ENCODE measurements at places on chromosomes 16 and 17.

DNA sequence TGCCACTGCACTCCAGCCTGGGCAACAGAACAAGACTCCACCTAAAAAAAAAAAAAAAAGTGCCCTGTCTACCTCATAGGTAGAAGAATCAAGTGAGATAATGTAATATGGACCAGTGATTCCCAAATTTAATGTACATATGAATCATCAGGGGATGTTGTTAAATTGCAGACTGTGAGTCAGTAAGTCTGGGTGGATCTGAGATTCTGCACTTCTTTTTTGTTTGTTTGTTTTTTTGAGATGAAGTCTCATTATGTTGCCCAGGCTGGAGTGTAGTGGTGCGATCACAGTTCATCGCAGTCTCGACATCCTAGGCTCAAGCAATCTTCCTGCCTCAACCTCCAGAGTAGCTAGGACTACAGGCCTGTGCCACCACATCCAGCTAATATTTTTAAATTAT lies 31.6 kb downstream of the HOXB1 start:
- no peak for DNase-seq

GRCh38 chr17:46865100-46865499 lies 13.7 kb downstream of the WNT9B start:
- no peak for DNase-seq

DNA sequence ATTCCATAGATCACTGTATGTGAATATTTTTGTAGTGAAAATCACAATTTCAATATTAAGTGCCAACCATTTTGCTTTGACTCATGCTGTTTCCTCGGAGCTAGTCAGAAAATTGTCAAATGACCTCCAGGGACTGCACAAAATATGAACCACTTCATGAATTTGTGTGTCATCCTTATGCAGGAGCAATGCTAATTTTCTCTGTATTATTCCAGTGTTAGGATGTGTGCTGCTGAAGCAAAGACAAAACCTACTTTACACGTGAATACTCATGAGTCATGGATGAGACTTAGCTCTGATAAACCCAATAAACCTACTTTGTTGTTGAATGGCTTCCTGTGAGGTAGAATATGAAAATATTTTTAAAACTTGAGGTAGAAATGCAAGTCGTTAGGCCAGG lies 65.2 kb downstream of the SHCBP1 start:
- DNase-seq: no peak

DNA sequence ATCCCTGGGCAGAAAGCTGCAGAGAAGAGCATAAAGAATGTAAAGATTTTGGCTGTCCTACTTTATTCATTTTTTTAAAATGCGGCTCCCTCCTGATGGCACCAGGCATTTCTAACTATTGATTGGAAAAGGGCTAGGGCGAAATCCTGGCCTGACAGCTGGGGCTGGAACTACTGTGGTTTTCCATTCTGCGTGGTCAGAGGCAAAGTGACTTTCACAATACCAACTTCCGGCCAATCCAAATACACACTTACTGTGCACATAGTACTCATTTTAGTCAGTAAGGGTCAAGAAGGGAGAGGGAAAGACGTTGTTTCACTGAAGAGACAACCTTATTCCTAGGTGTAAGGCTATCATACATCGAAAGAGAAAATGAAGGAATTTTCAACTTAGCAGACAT lies 113.8 kb upstream of the PMFBP1 start:
- no peak for DNase-seq

- DNase-seq: no peak
These were observed 14.1 kb upstream of the ITGB4 start for GRCh38 chr17:75707079-75707571.

- no peak for DNase-seq
These were observed 39.0 kb downstream of the LYRM1 start for GRCh38 chr16:20939611-20940010.

DNA sequence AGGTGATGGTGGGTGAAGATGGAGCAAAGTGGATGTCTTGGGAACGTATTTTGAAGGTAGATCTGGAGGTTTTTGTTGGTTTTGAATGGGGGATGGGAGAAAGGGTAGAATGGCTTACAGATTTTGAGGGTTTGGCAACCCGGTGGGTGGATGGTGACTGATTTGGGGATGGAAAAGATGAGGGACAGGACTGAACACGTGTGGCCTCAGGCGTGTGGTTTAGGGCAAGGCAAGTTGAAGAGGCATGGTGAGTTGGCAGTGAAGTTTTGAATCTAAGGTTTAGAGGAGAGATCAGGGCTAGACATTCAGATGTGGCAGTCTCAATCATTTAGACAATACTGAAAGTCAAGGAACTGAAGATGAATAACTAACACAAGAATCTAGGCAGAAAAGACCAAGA lies 5.0 kb upstream of the DCTPP1 start:
- no peak for DNase-seq

GRCh38 chr16:3266873-3267537 lies 10.6 kb upstream of the MEFV start:
- no peak for DNase-seq

GRCh38 chr16:50458667-50459495 lies 89.3 kb upstream of the NKD1 start:
- no peak for DNase-seq

DNA sequence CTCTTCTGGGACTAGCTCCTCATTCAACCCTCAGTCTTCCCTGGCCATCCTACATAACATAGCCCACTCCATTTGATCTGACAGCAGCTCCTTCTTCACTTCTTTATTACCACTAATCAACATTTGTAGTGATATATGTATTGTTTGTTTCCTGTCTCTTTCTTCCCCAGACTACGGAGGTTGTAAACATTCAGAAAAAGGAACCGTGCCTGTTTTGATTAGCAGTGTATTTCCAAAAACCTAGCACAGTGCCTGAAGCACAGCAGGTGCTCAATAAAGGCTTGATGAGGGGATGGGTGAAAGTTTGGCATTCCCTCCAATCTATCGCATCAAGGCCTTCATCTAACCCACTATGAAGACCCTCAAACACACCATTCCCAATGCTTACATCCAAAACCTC lies 150.8 kb downstream of the XYLT1 start:
- DNase-seq: no peak

- DNase-seq: no peak
These were observed 10.0 kb upstream of the PHLPP2 start for GRCh38 chr16:71734511-71734910.

DNA sequence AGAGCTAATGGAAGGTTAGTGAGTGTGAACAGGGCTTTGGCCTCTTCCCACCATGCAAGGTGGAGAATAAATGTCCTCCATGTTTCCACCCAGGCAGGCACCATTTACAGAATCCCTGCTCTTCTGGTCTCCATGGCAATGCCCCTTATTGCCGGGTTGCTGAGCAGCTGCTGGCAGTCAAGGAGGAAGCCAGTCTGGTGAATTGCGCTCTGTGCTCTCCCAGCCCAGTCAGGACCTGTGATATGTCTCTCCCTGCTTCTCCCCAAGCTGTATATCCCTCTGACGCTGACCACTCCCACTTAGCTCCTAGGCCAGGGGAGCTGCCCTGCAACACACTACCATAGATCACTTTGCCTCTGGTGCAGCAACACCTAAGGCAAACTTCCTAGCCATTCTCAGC lies 402.1 kb upstream of the ERCC4 start:
- DNase-seq: no peak

- DNase-seq: no peak
These were observed 180.8 kb downstream of the FTO start for GRCh38 chr16:53884748-53885147.

GRCh38 chr16:83458612-83459011 lies 349.2 kb upstream of the HSBP1 start:
- DNase-seq: no peak

DNA sequence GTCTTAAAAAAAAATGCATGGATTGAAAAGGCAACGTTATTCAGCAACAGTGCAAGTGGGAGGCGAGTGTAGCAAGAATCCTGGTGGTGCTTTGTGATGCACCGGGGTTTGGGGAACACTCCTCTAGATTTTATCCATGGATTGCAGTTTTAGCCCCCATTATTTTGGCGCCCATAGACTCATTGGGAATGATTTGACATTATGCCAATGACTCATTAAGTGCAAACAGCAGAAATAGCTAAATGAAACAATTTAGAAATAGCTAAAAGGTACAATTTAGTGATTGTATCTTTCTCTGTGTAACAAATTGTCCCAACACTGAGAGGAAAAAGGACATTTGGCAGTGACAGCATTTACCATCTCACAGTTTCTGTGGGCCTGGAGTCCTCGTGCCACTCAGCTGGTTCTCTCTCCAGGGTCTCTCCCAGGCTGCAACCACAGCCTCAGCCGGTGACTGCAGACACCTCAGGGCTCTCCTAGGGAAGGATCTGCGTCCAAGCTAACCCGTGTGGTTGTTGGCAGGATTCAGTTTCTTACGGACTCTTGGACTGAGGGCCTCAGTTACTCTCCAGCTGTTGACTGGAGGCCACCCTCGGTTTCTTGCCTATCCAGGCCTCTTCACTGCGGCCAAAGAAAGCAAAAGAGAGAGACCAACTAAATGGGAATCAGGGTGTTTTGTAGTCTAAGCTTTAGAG lies 398.7 kb downstream of the SNX29 start:
- no peak for DNase-seq

- DNase-seq: no peak
These were observed 30.5 kb downstream of the CPPED1 start for GRCh38 chr16:12773221-12773620.

- no peak for DNase-seq
These were observed 85.9 kb downstream of the SNX29 start for GRCh38 chr16:12062343-12063003.

GRCh38 chr17:61007980-61008379 lies 330.3 kb downstream of the BCAS3 start:
- DNase-seq: no peak

DNA sequence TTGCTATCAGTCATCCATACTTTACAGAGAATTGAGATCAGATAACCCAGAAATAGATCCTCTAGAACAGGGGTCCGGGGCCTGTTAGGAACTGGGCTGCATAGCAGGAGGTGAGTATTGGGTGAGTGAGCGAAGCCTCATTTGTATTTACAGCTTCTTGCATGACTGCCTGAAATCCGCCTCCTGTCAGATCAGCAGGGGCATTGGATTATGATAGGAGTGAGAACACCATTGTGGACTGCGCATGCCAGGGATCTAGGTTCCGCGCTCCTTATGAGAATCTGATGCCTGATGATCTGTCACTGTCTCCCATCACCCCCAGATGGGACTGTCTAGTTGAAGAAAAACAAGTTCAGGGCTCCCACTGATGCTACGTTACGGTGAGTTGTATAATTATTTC lies 13.0 kb upstream of the SCIMP start:
- no peak for DNase-seq

GRCh38 chr17:5131146-5131715 lies 15.4 kb downstream of the USP6 start:
- no peak for DNase-seq

GRCh38 chr17:38871247-38872015 lies 1.6 kb downstream of the LASP1 start:
- peak; percentile 30 for DNase-seq

DNA sequence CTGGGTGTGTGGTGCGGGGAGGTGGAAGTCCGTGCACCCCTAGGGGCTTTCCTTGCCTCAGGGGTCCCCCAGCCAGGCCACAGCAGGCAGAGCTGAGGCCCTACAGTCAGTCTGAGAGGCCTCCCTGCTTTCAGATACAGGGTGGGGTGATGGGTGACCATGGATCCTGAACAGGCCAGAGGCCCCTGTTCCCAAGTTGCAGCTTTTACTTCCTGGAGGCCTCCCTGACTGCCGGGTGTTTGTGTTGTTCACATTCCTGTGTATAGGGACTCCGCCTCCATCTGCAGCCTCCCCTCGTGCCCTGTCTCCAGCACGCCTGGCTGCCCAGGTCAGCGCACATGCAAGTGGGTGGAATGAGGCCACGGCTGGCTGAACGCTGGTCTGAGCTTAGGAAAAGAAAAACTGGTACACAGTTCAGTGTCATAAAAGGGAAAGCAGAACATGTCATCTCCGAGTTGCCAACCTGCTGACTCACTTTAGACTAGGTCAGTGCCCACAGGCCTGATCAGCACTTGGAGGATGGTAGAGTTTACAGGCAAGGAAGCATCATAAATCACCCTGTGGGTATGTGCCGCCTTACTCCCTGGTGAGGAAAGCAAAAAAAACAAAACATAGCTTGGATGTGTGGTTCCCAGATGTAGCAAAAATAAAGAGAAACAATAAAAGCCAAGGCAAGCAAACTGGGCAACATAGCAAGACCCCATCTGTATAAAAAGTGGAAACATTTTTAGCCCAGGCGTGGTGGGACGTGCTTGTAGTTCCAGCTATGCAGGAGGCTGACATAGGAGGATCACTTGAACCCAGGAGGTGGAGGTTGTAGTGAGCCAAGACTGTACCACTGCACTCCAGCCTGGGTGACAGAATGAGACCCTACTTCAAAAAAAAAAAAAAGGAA lies 6.2 kb upstream of the SLC7A6 start:
- no peak for DNase-seq

DNA sequence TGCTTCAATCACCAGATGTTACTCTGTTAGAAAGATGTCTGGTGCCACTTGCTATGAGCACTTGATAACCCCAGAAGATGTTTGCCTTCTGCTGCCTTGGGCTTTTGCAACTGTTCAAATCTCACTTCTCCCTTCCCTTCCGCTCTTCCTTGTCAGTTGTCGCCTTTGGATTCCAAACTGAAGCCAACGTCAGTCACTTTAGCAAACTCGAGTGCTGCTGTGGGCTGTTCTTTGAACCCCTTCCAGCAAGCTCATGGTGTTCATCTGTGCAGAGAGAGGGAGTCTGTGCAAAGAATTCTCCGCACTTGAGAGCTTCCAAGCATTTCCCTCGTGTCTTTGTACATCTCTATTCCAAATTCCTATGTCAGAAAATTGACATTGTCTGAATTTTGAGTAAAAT lies 879.4 kb downstream of the CDH11 start:
- no peak for DNase-seq

GRCh38 chr17:7177191-7177953 lies 1.8 kb downstream of the ASGR1 start:
- peak; percentile 44 for DNase-seq

DNA sequence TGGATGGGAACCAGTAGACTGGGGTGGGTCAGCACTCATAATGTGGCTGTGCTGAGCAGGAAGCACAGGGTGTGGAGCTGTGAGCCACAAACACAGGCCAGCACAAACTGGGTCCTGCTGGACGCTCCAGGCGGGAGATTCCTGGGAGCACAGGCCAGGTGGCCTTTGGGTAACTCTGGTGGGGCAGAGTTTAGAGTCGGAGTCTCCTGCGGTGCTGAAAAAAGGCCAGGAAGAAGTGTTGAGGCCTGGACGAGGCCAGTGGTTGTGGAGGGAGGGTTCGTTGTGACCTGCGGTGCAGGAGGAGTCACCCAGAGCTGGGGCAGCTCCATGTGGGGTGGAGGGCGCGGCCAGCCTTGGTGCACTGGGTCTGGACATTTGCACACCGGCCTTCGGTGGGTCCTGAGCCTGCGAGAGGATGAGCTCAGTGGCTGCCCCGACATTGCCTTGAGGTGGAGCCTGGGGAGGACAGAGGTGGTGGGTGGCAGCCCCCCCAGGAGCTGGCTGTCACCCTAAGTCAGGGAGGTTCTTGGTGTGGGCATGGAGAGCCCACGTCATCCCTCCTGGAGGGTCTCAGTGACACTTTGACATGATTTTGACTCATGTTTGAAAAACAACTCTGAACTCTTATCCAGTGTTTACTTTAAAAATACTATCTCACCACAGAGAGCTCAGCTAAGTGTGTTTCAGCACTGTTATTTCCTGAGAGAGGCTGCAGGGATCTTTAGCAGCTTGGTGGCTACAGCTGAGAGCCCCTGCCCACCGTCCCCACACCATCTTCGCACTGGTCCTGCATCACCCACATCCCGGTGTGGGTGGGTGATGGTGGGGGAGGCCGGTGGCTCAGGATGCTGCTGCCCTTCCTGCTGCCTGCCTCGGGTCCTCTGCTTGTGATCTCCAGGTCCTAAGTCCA lies 98.7 kb downstream of the NPIPB11 start:
- no peak for DNase-seq

- DNase-seq: peak; percentile 34
These were observed 913 bp downstream of the CDIP1 start for GRCh38 chr16:4537376-4538343.

- no peak for DNase-seq
These were observed 7.8 kb downstream of the PIGS start for GRCh38 chr17:28563475-28563874.
